ENCODE measurements at places on chromosomes 7 and 10.

DNA sequence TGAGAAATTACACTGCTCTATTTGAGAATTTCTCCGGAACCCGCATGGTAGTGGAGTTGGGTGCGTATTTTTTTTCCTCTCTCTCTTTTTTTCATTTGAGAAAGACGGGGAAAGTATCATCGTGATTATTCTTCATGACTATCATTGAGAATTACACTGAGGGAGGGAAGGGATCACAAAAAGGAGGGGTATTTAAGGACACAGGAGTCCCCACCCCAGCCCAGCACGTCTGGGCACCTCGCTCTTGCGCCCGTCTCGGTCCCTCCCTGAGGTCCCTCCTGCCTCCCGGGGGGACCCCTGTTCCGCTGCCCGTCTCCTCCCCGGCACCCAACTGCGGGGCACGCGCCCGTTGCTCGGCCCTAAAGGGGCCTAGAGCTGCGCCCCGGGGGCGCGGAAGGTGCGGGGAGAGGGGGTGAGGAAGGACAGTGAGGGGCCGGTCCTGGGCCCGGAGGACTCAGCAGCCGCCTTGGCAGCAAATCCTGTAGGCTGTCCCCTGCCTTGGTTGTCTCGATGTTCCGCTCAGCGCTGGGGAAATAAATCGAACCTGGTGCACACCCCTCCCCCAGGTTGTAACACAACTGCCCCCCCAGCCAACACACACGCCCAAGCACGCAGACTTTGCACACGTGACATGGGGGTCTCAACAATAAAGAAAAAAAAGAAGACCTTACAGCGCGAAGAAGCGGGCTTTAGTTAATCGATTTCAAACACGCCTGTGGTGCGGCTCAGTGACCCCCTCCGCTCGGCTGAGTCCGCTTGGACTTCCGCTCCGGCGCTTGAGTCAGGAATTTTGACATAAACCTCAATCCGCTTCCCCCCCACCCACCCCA lies 18.6 kb upstream of the GATA3 start:
- no peak for DNase-seq

DNA sequence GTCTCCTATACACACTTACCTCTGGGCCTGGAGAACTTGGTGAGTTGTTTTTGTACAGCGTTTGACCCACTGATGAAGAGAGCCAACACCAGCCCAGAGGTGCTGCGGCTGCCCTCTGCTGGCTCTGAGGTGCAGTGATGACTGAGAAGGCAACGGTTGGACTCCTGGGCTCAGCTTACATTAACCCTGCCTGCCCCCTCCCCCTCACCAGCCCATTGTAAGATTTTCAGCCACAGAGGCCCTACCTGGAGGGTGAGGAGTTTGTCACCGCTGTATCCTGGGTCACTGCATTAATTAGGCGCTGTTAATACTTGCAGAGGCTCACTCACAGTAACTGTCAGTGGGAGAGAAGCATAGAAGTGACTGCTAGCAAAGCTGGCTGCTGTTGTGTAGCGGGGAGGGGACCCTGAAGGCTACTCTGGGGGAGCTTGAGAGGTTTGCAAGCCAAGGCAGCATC lies 19.0 kb upstream of the ANKRD2 start:
- DNase-seq, result peak; percentile 72

DNA sequence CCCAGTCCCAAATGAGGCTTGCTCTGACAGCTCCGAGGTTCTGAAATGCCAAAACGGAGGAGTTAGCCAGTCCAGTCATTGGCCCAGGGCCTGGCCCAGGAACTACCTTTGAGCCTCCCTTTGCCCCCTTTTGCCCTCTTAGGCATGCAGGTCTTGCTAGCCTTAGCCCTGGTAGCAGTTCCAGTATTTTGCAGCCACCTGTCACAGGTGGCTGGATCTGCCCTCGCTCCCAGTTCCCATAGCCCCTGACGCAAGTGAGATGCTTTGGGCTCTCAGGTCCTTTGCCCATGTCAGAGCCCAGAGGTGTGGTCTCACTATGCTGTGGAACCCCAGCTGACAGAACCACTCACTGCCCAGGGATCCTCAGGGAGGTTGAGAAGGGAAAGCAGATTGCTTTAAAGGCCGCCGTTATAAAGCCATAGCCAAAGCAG lies 42.0 kb downstream of the GPRIN2 start:
- DNase-seq, result no peak

- DNase-seq, result no peak
Observed at GRCh38 chr7:157467496-157468212, 130.8 kb downstream of the DNAJB6 start.

DNA sequence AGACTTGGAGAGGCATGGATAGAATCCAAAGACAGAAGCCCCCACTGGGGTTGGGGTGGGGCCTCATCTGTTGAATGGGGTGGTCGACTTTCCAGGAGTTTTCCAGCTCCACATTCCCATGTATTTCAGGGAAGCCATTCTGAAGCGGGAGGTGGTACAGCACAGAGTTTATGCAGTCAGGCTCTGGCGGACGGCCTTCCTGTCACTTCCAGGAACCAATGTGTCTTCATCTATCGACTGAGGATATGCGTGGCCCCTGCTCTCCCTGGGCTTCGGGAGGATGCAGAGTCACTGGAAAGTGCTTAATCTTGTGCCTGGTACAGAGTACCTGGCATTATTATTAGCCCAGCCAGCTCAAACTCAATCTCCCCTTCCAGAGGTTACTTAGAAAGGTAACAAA lies 26.3 kb downstream of the DOCK1 start:
- DNase-seq, result no peak

GRCh38 chr7:122454776-122455507 lies 150.4 kb upstream of the FEZF1 start:
- DNase-seq, result no peak

- no peak for DNase-seq
Observed at GRCh38 chr10:14801723-14802122, 27.0 kb upstream of the FAM107B start.

- no peak for DNase-seq
Observed at GRCh38 chr10:60495338-60496055, 105.8 kb upstream of the ANK3 start.

GRCh38 chr7:75572396-75572795 lies 80.3 kb downstream of the SPDYE5 start:
- DNase-seq, result no peak

GRCh38 chr7:151694828-151695580 lies 175.3 kb upstream of the RHEB start:
- DNase-seq, result no peak

DNA sequence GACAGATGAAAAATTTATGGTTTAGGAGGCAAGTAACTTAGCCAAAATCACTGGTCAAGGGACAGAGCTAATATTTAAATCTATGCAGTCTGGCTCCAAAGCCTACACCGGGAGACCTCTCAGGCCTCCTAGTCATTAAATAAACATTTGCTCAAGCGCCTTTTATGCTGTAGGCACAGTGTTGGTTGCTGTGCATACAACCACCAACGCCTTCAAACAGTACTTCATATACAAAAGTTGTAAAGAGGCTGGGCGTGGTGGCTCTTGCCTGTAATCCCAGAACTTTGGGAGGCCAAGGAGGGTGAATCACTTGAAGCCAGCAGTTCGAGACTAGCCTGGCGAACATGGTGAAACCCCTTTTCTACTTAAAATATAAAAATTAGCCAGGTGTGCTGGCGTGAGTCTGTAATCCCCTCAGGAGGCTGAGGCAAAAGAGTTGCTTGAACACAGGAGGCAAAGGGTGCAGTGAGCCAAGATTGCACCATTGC lies 159.8 kb downstream of the MAGI2 start:
- DNase-seq, result no peak

- peak; percentile 21 for DNase-seq
Observed at GRCh38 chr7:77327932-77328628, 88.1 kb downstream of the GSAP start.

DNA sequence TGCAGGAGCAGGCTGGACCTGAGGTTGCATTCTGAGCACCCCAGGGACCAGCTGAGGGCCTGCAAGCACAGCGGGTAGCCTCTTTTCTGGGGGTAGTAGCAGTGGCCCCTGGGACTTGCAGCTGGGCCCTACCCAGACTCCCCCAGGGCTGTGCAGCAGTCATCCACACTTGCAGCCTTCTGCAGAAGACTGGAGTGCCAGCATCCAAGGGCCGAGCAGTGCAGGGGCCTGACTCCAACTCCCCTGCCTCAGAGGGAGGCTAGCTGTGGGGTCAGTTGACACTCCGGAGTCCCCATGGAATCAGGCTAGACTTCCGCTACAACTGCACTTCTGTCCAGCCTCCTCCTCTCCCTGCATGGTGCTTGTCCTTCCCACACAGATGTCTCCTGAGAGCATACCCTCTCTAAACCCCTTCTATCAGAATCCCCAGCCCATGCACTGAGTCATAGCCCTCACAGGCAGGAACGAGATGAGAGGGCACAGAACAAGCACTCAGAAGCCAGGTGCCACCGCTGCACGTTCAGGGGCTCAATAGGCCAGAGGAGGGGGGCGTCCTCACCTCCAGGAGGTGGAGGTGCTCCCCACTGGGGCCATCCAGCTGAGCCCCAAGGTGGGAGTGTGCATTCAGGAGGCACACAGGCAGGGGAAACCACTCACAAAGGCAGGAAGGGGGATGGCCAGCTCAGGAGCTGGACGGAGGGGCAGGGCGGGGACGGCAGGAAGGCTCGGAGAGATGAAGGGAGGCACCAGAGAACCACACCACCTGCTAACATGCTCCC lies 7.5 kb downstream of the RASGEF1A start:
- DNase-seq, result no peak

- DNase-seq, result no peak
Observed at GRCh38 chr7:42372479-42372878, 135.5 kb upstream of the GLI3 start.

DNA sequence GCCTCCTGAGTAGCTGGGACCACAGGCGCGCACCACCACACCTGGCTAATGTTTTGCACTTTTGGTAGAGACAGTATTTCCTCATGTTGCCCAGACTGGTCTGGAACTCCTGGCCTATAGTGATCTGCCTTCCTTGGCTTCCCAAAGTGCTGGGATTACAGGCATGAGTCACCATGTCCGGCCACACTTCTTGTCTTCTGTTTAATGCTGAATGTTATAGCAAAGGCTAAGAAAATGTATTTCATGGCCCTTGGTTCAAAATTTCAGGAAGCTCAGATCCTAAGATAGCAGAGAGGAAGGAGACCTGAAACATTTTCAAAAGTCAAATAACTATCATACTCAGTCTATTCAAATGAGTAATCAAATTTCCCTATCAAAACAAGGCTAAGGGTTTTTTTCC lies 229.6 kb downstream of the BAMBI start:
- DNase-seq, result no peak

GRCh38 chr10:110664483-110665420 lies 20.6 kb downstream of the RBM20 start:
- DNase-seq, result no peak

DNA sequence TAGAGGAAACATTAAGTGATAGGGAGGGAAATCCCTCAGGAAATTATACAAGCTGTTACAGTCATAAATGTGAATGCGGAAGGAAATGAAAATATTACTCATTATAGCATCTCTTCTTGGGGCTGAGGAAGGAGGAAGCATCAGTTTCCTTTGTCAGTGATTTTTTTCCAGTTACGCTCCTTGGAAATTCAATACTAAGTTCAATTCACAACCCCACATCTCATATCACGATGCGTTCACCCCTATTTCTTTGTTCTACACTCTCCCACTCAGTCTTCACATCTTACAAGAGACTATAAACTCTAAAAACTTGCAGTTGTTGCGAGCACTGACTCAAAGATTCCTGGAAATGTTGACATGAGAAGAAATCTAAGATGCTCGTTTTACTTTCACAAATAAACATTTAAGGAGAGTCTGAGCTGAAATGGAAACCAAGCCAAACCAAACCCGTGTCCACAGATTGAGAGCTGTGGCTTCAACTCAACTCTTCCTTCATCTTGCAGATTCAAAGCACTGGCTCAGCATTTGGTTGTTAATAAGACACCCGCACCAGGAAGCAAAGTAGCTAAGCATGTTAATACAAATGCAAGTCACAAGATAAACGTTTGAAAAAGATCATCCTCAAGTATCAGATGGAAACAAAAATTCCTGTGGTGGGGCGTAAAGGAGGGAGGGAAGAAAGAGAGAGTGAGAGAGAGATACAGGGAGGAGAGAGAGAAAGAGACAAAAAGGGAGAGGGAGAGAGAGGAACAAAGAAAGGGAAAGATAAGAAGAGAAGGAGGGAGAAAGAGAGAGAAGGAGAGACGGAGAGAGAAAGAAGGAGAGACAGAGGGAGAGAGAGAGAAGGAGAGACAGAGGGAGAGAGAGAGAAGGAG lies 150.0 kb upstream of the RSU1 start:
- no peak for DNase-seq

DNA sequence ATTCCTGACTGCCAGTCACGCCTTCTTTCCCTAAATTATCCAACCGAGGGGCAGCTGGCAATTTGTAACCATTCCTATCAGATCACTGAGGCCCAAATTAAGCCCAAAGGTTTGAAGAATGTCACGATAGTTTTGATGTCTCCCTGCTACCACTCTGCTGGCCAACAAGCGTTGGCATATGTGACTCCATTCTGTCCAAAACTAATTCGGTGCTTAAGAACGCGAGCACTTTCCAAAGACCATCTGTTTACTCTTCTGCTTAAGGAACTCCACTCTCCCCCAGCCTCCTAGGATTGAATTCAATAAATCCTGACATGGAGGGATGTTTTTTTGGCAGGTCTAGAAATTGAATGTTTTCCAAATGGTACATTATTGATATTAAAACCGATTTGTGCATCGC lies 131.5 kb upstream of the CTBP2 start:
- DNase-seq, result no peak

DNA sequence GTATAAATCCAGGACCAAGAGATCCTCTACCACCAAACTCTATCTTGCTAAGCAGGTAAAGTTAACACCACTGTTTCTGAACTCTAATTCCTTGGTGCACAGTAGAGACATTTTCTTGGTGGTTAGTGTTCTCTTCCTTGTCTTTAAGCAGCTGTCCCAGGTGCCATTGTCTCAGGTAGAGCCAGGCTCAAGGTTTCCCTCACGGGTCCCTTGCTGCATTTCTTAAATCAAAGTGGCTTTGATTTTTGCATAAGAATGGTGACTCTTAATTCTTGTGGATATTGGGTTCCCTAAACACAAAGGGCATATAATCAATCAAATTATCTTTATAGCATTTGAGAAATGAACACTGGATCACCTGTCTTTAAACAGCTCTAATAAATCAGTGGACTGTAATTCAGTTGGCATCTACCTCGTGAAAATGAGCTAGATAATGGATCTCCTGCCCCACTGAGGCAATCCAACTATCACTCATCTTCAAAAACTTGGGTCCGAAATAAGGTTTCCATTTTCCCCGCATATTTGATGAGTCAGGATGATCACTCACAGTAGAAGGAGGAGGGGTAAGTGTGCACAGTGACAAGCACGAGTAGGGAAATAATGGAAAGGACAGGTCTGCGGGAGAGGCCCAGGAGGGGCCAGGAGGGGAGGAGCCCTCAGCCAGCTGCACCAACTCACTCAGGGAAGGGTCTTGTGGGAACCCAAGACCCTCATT lies 2.4 kb downstream of the ABCC2 start:
- DNase-seq, result no peak

- DNase-seq, result no peak
Observed at GRCh38 chr7:128236924-128237586, 4.0 kb upstream of the LEP start.
